ENCODE measurements at places on chromosomes 3 and 15.
A peak's percentile ranks its signal among the peaks of the same experiment; 100 is the strongest.

DNA sequence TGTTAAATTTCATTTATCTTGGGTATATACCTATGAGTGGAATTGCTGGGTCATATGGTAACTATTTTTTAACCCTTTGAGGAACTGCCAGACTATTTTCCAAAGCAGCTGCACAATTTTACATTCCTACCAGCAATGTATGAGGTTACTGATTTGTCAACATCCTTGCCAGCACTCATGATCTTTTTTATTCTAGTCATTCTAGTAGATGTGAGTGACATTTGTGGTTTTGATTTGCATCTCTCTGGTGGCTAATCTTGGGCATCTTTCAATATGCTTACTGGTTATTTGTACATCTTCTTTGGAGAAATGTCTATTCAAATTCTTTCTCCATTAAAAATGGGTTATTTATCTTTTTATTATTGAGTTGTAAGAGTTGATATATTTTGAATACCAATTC is 21.3 kb upstream of the LRRC58 start:
- no peak for DNase-seq

- peak; percentile 18 for DNase-seq
Measured at GRCh38 chr15:63056829-63057228, 14.3 kb downstream of the TPM1 start.

GRCh38 chr15:41043276-41043951 is 72.7 kb downstream of the INO80 start:
- DNase-seq = no peak

GRCh38 chr3:181629029-181629428 is 82.7 kb upstream of the SOX2 start:
- DNase-seq = no peak

GRCh38 chr3:43038010-43038409 is 58.9 kb downstream of the GASK1A start:
- DNase-seq = no peak
